ENCODE measurements at places on chromosomes 6 and 20.

GRCh38 chr6:82246802-82247504 is 591 bp downstream of the IBTK start:
- no peak for DNase-seq

DNA sequence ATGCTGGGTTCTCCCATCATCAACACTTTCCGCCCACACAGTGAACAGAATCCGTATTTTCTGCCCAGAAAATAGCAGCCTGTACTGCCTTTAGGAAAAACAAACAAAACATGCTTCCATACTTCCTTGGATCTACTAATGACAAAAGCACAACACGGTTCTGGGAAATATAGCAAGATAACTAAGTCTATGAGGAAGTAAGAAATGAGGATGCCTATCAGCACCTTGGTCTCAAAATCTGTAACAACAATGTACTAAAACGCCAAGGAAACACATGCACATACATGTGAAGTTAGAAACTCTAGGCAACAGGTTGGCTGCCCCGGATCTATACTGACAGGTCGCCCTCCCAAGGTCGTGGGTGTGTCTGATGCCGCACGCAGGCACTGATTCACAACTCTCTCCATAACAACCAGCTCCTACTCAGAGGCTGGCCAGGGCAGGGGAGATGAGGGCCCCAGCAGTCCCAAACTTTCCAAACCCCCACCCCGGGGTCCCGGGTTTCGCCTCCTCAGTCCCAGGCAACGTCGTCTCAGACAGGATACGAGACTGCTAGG is 710 bp downstream of the BTBD9 start:
- DNase-seq: peak; percentile 71

GRCh38 chr6:81238390-81238789 is 514.1 kb downstream of the TENT5A start:
- DNase-seq: no peak

DNA sequence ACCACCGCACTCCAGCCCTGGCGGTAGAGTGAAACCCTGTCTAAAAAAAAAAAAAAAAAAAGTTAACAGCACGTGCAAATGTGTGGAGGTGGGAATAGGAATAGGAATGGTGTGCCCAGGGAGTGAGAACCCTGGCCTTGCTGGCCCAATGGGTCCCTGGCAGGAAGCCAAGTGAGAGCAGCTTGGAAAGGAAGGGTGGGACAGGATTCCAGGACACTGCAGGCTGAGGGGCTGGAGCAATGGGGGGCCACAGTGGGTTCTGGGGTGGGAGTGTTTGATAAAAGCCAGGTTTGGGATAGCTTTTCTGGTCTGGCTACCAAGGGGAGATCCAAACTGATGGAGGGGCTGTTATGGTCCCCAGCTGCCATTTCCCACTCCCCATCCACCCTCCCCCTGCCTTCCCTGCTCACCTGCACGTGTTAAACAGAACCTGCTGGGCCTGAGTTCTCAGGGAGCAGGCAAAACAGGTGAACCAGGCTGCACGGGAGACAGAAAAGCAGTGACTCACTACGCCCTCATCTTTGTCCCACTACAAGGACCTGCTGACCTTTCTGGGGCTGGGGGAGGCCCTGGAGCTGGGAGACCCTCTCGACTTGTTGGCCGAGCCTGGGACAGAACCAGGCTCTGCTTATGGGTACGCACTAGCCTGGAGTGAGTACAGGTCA is 3.3 kb downstream of the SUN5 start:
- no peak for DNase-seq

GRCh38 chr6:156884306-156884705 is 107.1 kb downstream of the ARID1B start:
- no peak for DNase-seq

DNA sequence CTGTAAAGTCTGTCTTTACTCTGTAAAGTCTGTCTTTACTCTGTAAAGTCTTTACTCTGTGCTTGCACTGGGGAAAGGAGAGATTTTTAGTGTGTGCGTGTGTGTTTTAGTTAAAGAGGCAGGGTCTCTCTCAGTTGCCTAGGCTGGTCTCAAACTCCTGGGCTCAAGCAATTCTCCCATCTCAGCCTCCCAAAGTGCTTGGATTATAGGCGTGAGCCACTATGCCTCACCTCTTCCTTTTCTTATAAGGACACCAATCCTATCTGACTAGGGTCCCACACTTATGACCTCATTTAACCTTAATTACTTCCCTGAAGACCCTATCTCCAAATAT is 93.8 kb downstream of the JPH2 start:
- DNase-seq: no peak

- DNase-seq: no peak
Measured at GRCh38 chr20:8394308-8394945, 262.4 kb downstream of the PLCB1 start.

GRCh38 chr20:16970776-16971175 is 222.6 kb downstream of the OTOR start:
- DNase-seq: no peak

GRCh38 chr6:25107218-25107617 is 171.5 kb upstream of the RIPOR2 start:
- no peak for DNase-seq

GRCh38 chr6:82750556-82750955 is 315.1 kb downstream of the UBE3D start:
- DNase-seq: no peak

- no peak for DNase-seq
Measured at GRCh38 chr20:3364323-3365013, 43.0 kb downstream of the DNAAF9 start.

Data from activated T-cell treated with anti-CD3 and anti-CD28 coated beads, Interleukin-2, amount 50 U/mL, for 72 hours (primary cell).